T1000 (cell line): ENCODE measurements at places on chromosomes 7 and 10.

DNA sequence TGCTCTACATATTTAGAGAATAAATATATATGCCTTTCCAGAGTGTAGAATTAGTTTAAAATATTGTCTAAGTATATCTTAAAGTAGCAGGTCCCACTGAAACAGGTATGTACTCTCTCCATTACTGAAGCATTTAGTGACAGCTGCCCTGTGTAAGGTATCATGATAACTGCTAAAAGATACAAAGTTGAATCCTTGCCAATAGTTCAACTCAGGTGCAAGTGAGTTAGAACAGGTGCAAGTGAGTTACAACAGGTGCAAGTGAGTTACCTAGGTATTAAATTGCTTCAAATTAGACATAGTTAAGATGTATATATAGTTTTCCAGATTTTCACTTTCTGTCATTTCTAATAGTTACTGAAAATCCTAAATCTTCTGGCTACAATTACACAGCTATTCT lies 119.1 kb downstream of the CNOT4 start:
- DNase-seq: no peak

DNA sequence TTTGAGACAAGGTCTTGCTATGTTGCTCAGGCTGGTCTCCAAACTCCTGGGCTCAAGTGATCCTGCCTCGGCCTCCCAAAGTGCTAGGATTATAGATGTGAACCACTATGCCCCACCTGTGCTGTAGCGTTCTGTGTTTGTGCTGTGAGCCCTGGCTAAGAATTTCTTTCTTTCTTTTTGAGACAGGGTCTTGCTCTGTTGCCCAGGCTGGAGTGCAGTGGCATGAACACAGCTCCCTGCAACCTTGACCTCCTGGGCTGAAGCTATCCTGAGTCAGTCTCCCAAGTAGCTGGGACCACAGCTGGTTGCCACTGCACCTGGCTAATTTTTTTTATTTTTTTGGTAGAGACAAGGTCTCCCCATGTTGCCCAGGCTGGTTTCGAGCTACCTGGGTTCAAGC lies 11.4 kb downstream of the TSPAN13 start:
- no peak for DNase-seq

DNA sequence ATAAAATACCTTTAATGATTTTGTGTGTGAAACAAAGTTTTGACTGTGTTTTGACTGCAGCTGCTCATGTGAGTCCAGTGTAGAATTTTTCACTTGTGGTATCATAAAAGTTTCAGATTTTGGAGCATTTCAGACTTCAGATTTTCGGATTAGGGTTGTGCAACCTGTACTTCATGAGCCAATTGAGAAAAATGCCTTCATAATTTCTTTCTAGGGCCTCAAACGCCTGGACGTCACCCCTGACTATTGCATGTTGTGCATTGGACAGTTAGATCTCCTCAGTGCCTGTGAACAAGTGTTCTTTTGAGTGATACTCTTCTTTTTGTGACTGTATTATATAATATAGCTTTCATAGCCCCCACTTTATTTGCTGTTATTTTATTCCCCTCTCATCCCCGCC lies 161.1 kb downstream of the AUTS2 start:
- DNase-seq: no peak

GRCh38 chr7:106657085-106657991 lies 3.6 kb downstream of the CCDC71L start:
- DNase-seq: no peak

GRCh38 chr7:36159618-36160017 lies 6.6 kb downstream of the EEPD1 start:
- DNase-seq: no peak
